ENCODE measurements at places on chromosomes 6 and 20. TPM values are rescaled to one million over a fixed set of nuclear protein-coding genes. Genes with fewer than 3 reads are reported as not detected.

DNA sequence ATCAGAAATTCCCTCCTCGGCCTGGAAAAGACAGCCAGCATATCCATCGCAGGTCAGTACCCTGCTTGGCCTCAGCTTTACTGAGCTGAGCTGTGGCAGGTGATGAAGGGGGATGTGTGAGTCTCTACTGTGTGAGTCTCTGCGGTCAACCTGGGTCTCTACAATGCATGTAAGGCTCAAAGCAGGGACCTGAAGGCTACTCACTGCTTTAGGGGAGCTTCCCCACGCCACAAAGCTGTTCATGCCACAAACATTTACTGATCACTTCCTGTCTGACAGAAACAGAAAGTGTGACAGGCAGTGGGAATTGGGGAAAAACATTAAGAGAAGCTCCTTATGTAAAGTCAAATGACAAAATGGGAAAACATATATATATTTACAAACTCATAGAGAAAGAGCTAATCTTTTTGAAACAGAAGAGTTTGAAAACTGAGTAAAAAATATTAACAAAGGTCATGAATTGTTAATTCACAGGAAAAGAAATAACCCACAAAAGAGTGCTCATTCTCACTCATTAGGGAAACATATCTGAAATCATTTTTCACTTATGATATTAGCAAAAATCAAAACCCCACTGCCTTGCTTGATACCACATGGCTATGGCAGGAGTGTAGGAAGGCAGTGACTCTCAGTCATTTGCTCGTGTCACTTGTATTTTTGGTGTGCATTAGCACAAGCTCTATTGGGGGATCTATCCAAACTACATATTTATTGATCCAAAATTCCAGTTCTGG is 5.8 kb downstream of the BTN3A3 start:
- no peak for DNase-seq

GRCh38 chr20:63502671-63503172 is 3.8 kb upstream of the EEF1A2 start:
- DNase-seq, result no peak

GRCh38 chr6:5525209-5525608 is 263.9 kb downstream of the FARS2 start:
- no peak for DNase-seq

DNA sequence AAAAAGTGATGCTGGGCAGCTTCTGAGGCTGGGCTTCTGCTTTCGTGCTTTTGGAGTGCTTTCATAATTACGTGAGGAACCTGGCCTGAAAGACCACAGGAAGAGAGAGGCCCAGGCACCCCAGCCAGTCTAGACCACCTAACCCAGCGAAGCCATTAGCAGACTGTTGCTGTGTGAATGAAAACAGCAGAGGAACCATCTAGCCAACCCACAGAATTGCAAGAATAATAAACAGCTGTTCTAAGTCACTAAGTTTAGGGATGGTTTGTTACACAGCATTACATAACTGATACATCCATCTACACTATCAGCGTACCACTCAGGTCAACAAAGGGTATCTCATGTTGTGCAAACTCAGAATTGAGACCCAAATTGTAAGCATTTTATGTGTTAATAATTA is 34.5 kb downstream of the FGD2 start:
- DNase-seq, result no peak

DNA sequence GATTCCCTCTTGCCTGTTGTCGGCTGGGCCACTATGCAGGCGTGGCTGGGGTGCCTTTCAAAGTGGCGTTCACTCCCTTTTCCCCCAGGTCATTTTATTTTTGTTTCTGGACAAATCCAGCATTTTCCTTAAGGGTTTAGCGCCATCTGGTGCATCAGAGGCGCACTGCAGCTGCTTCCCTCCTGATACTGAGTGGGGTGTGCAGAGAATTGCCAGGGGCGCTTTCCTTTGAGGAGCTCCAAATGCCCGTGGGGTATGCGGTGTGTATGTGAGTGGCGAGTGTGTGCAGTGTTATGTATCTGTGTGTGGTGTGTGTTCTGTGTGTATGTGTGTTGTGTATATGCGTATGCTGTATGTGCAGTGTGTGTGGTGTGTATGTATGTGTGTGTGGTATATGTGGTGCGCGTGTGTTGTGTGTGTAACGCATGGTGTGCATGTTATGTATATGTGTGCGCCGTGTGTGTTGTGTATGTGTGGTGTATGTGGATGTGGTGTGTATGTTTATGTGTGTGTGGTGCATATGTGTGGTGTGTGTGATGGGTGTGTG is 100.1 kb upstream of the AGPAT4 start:
- DNase-seq, result no peak

COL20A1 gene
- polyA plus RNA-seq, result not detected

FOXC1 gene
- polyA plus RNA-seq, result 1.7 TPM

DNA sequence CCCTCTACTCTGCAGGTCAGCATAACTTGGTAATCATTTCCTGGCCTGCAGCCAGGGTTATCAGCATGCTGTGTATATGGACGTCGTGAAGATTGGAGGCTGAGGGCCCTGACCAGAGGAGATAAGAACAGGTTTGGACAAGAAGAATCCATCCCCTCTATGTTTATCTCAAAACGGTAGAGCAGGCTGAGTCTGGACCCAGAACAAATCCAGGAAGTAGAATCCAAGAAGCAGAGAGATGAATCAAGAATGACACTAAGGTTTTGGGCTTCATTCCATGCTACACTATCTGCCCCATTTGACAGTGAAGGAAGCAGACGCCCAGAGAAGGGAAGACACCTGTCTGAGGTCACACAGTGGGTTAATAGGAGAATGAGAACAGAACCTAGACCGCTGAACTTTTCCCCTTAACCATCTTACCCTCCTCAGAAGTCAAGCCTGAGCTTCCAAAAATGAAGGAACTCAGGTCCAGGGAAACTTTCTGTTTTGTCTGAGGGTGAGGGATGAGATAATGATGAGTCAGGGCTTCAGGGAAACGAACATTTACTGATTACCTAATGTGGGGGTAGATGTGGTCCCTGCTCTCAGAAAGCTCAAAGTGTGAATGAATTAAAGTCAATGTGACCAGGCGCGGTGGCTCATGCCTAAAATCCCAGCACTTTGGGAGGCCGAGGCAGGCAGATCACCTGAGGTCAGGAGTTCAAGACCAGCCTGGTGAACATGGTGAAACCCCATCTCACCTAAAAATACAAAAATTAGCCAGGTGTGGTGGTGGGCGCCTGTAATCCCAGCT is 9.4 kb upstream of the COMMD7 start:
- DNase-seq, result peak; percentile 73

DNA sequence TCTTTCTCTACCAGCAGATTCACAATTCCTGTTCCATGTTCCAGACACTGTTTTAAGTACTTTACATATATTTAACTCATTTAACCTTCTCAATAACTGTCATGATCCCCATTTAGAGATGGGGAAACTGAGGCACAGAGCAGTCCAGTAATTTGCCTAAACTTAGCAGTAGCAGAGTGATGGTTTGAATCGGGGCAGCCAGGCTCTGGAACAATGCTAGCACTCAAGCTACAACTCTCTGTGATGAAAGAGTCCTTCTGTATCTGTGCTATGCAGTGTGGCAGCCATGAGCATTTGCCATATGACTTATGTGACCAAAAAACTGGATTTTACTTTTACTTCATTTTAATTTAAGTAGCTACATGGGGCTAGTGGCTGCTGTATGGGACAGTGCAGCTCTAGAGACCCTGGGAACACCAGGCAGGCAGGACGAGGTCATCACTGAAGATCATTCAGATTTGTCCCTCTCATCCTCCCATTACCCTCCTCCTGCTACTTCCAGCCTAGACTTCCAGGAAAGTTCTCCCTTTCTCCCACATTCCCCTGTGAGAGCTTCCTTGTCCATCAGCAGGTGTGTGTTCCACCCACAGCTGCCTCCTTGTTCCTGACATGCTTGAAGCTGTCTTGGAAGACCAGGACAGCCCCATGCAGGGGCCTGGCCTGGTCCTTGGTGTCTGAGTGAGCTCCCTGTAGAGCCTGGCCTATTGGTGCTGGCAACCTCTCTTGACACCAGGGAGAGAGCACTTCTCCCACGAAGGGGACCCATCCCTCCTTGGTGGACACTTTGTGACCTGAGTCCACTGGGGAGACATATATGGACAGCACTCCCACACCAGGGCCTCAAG is 157.0 kb downstream of the MRPL14 start:
- no peak for DNase-seq

CPXM1 gene
- not detected for polyA plus RNA-seq

- DNase-seq, result no peak
Observed at GRCh38 chr6:36958775-36959554, 4.4 kb downstream of the PI16 start.

DNA sequence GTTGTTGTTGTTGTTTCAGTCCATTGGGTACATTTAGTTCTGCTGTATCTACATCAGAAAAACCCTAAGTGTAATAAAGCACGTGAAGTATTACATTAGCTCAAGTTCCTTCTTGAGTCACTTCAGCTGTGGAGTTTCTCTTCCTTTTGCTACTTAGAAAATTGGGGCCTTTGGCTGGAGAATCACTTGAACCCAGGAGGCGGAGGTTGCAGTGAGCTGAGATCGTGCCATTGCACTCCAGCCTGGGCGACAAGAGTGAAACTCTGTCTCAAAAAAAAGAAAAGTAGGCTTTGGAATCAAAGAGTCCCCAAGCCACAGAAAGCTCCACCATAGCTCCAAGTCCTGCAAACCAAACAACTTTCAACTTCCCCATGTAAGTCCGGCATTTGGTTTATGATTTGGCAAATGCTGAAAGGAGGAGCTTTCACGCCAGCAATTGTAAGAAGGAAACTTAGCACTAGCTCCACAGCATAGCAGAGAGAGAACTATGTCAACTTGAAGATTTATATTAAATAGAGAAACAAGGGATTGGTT is 56.5 kb upstream of the RNF144B start:
- DNase-seq, result no peak

DNA sequence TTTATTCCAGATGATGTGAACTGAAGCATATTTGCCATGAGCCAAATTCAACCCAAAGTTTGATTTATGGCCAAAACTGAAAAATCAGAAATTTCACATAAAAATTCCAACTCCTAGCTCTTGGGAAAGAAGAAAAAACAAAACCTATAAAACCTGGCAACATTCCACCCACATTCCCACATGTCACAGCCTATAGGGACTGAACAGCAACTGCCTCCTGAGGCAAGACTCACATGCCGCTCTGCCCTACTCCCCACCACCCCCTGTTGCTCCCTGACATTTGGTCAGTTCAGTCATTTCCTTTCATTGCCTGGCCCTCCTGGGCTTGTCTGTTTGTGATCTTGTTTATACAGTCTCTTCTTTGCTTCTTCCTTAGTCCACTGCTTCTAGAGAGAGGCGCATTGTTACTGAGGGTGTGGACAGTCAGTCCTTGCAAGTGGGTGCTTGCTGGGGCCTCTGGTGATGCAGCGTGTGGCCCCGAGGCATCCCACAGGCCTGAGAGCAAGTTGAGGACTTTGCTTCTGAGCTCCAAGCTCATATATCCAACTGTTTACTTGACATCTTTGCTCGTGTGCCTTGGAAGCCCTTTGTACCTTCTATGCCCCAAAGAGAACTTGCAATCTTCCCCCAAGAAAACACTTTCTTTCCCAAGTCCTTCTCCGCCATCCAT is 31.4 kb downstream of the NFATC2 start:
- DNase-seq, result no peak

DNA sequence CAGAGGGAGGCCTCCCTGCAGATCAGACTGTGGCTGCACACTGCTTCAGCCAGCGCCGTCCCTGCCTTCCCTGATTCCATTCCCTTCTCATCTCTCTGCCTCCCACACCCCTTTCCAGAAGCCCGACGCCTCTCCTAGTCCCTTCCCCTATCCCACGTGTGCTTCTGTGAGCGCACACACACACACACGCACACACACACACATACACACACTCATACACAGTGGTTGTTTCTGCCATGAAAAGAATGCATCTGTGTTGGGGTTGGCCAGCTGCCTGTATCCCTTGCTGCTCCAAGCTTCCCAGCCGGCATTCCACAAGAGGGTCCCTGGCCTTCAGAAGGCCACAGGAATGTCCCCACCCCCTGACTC is 51.7 kb downstream of the MOCS1 start:
- DNase-seq, result no peak

- DNase-seq, result no peak
Observed at GRCh38 chr20:47748069-47748468, 37.2 kb downstream of the SULF2 start.

DNA sequence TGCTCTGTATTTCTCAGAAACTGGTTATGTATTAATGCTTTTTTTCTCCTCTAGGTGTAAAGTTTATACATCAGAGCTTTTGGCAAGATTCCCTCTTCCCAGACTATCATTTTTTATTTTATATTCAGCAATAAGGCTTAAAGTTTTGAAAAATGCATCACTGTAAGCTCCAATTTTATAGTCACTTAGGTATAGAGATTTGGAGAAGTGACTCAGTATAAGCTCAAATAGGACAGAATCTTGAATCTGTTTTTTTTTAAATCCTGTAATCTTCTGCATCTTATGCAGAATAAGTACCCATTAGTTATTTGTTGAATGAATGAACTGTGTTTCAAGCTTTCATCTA is 1.0 kb downstream of the NCOA7 start:
- no peak for DNase-seq

GRCh38 chr6:7104752-7105151 is 3.0 kb upstream of the RREB1 start:
- no peak for DNase-seq

PLA2G7 gene
- polyA plus RNA-seq, result 5.1 TPM

GRCh38 chr20:22305381-22305780 is 279.0 kb downstream of the FOXA2 start:
- no peak for DNase-seq

DNA sequence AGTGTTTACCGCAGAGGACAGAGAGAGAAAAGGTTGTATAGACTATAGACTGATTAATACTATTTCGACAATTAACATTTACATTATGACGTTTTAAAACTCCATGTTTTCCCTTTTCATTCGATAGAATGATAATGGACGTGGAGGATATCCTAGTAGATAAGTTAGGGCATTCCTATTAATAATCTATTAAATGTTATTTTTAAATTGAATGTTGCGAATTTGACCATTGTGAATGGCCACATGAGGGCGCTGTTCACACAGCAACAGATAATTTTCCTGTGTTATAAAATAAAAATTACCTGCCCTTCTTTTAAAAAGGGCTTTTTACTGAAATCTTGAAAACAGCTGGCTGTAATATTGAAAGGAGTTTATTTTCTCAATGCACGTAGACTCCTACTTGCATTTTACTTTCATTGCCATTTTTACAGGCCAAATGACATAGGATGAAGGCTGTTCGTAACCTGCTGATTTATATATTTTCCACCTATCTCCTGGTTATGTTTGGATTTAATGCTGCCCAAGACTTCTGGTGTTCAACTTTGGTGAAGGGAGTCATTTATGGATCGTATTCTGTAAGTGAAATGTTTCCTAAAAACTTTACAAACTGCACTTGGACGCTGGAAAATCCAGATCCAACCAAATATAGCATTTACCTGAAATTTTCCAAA is 3.3 kb downstream of the ADGRB3 start:
- DNase-seq, result no peak

DEFB128 gene
- not detected for polyA plus RNA-seq

PM20D2 gene
- 4.2 TPM for polyA plus RNA-seq

DNA sequence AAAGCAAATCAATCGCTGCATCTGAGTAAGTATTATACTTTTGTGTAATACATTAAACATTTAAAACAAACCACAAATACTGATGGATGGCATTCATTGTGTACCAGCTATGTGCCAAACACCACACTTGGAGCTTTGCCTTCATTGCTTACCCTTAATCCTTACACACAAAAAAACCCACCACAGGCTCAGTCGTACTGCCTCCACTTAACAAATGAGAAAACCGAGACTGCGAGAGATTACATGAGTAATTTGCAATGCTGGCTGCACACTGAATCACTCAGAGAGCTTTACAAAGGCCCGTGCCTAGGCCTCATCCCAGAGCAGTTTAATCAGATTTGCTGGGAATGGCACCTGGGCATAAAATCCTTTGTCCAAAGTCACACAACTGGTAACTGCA is 130.5 kb downstream of the EDN1 start:
- DNase-seq, result peak; percentile 90

GRCh38 chr6:140319209-140319608 is 944.8 kb upstream of the CITED2 start:
- DNase-seq, result no peak
